GM12891 (cell line): ENCODE measurements at places on chromosomes 7 and 10.

GRCh38 chr7:41298409-41298808 lies 404.5 kb downstream of the INHBA start:
- no peak for DNase-seq

GRCh38 chr7:92798517-92799249 lies 37.7 kb downstream of the CDK6 start:
- DNase-seq = no peak

DNA sequence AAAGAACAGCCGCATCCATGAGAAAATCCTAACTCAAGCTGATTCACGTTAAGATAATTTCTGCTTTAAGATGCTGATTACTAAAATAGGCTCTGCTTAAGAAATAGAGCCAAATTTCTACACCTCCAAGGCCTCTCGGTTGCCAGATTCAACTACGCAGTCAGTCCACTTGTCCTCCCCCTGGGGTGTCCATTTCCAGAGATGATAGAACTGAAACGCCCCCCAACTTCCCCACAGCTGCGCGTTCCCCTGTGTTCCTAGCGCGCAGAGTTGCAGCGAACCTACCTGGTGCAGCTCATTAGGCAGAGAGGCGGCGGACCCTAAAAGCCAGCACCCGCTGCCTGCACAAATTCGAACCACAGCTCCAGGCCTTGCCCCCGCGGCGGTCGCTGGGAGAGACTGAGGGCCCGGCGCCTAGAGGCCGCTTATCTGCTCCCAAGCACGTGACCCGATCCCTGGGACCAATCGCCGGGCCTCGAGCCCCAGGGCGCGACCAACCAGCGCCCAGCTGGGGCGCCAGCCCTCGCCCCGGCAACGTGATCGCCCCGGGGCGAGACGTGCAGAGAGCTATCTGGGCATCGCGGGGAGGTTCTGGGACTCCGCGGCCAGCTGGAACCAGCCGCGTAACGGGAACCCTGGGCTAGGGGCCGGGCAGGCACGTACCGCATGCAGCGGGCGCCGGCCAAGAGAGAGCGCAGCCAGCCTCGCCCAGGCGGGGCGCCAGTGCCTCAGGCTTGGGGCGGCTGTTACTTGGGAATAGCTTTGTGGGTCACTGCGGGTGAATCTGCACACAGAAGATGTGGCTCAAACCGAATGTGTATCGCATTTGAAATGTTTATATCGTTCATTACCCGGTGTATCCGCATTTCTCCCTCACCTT lies at the start of gene PPP1R3C:
TSS of gene PPP1R3C (minus strand) at position 401 of the 880 bp plus-strand sequence. CDS start at position 299, 102 bp downstream.
- DNase-seq = peak; percentile 6

GRCh38 chr7:74568658-74569057 lies 88.9 kb upstream of the GTF2I start:
- DNase-seq = no peak

DNA sequence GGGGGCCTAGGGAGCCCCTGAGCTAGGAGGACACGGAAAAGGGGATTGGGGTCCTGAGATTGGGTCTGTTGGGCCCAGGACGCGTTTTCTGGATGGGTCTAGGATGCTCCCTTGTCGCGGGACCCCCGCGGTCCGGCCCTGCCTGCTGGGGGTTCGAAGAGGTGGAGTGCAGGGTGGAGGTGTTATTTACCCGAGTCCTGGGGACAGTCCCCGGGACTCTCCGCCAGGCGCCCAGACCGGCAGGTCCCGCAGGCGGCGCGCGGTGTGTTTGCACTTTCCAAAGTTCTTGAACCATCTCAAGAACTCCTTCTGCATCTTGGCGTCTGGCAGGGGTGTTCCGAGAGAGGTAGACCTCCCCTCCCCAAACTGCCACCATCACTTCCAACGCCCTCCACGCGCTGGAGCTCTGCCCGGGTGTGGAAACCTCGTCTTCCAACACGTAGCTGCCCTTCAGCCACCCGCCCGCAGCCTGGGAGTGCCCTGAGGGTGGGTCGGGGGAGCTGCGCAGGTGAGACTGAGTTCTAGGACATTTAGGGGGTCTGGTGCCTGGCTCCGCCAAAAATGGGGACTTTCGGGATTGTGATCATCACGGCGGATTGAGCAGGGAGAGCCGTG lies 569 bp downstream of the CAV1 start:
- DNase-seq = peak; percentile 44

DNA sequence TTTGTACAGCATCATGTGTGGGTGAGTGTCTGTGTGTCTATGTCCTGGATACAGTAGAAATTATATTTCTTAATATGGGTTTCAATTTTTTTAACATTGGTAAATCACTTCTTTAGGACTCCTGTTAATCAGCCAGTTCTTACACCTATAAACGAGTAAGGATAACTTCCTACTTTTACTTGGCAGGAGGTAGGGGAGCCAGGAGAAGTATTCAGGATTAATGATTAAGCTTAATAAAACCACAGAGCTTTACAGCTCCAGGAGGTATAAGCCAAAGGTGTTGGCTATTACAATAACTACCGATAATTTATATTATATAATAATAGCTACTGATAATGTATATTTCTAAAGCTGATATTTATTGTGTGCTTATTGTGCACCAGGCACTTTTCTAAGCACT lies 1.7 kb upstream of the FAM3C start:
- DNase-seq = no peak

GRCh38 chr10:92727550-92727949 lies 37.8 kb downstream of the HHEX start:
- no peak for DNase-seq

DNA sequence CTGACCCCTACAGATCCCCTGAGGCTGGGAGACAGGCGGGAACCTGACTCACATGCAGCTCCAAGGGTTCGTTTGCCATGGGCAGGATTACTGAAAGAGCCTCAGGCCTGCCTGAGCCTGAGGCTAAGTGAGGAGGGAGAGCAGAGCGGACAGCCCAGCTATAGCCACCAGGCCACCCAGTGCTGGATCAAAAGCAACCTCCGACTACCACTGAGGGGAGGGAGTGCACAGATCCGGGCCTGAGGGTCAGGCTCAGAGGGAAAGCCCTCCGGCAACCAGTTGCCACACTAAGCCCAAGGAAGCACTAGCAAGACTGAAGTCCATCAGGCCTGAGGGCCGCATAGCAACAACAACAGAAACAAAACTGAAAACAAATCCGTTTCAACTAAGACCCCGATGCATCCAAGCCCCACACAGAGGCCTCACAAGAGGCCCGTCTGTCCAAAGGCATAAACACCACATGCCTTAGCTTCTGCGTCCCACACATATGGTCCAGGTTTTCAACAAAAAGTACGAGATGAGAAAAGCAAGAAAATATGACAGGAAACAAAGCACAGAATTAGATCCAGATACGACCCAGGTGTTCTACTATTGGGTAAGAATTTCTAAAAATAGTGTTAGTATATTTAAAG lies 92.5 kb upstream of the VIPR2 start:
- DNase-seq = no peak

DNA sequence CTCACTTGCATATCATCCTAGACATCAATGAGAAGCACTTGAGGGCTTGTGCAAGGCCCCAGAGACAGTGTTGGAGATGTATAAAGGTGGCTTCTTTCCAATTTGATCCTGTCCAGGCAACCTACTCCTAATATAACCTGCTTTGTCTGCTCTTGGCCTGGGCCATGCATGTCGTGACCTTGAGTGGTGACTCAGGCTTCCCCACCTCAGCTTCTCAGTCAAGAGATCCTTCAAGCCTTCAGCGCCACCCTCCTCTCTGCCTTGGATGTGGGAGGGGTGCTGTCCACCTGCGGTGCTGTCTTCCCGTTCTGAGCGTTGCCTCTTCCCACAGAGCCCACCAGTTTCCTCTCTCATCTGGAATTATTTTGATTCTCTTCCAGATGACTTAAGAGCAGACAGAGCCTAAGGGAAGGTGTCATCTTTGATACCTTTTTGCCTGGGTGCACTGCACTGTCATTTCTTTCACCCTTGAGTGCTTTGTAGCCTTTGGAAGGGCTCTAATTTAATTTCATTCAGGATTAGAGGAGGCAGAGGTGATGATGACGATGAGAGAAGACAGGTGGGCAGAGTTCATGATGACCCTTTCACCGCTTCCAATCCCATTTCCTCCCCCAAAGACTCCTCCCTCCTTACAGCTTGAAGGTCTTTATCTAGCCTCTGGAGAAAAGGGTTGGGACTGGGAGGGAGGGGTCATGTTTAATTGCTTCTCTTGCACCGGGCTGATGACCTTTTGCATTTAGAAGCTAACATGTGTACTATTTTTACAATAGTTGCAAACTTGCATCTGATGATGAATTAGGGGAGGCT lies 6.9 kb downstream of the LSMEM1 start:
- DNase-seq = no peak

DNA sequence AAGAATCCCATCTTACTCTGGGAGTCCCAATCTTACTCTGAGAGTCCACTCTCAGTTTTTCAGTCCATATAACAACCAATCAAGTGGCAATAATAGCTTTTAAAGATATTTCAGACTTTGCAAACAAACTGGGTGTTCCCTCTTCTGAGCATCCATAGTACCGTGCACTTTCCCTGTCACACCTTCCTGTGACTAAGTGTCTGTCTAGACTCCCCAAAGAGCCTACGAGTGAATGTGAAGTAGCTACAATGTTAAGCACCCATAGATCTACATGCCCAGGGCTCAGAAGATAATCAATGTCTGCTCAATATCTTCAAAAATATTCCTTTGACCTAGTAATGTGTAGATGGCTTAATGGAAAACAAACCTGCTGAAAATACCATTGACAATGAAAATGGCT lies 95.6 kb upstream of the ASAH2 start:
- no peak for DNase-seq

- DNase-seq = no peak
Observed at GRCh38 chr10:23192712-23193434, 761 bp downstream of the PTF1A start.

- DNase-seq = no peak
Observed at GRCh38 chr10:34348021-34348420, 467.1 kb downstream of the PARD3 start.

DNA sequence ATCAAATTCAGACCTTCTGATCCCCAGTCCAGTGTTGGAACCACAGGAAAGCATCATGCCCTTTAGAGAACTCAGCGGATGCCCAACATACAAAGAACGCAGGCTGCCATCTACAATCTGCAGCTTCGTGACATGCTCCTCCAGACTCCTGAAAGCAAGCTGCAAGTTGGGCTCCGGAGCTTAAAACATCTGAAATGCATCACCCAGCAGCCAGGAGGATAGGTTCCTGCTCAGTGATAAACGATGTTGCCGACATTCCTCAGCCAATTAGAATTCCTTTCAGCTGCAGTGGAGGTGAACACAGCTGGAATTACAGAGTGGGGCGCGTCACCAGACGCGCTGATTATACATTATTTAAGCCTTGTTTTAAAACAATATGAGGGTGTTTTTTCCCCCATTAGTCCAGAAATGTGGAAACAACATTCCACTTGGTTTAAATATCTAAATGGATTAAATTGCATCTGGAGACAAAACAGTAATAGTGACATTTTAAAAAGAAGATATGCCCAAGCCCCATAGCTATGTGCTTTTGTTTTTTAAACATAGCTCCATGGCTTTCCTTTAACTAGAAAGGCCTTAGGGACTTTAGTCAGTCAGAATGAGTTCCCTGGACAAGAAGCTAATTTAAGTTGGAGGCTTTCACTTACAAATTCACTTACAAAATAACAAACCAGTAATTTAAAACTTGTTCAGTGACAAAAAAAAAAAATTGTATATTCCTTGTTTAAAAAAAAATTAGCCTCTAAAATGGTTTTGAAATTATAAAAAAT lies 6.3 kb downstream of the SMURF1 start:
- DNase-seq = no peak
